Activated CD4-positive, alpha-beta T cell treated with anti-CD3 and anti-CD28 coated beads, Interleukin-2, amount 10 ng/mL, durations not matched to agents 7 days and 5 days (primary cell): ENCODE measurements at places on chromosomes 6 and 20. TPM values are rescaled to one million over a fixed set of nuclear protein-coding genes. Genes with fewer than 3 reads are reported as not detected.

DNA sequence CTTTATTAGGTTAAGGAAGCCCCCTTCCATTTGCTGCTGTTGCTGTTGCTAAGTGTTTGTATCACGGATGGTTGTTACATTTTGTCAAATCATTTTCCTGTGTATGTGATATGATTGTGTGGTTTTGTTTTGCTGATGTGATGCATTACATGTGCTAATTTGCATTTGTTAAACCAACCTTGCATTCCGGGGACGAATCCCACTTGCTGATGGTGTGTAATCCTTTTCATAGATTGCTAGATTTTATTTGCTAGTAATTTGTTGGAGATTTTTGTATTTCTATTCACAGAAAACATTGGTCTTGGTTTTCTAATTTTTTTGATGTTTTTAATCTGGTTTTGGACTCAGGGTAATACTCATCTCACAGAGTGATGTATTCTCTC is 167.8 kb downstream of the WDR27 start:
- no peak for DNase-seq

- DNase-seq, result no peak
Measured at GRCh38 chr6:41451515-41452163, 94.5 kb upstream of the FOXP4 start.

GRCh38 chr6:13113376-13113775 is 215.0 kb downstream of the TBC1D7 start:
- DNase-seq, result no peak

GRCh38 chr6:87908978-87909811 is 138.4 kb upstream of the SPACA1 start:
- no peak for DNase-seq

DNA sequence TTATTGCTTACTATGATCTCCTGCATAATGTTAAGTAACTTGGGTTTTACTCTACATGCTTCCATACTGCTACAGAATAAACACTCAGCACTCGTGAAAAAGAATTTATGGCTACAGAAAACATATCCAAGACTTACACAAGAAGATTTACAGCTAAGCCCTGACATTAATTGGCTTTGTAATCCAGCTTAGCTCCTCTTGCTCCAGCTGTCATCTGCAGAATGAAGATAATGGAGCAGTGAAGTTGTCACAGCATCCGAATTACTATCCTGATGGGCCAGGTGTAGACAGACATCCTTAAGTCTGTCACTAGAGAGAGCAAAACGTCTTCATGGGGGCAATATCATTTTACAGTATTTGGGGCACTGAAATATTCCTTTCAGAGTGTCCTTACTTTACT is 155.3 kb downstream of the PRKN start:
- no peak for DNase-seq

GRCh38 chr6:1535295-1535694 is 74.4 kb upstream of the FOXC1 start:
- peak; percentile 66 for DNase-seq

GRCh38 chr6:20757761-20758160 is 223.5 kb downstream of the CDKAL1 start:
- DNase-seq, result no peak

DNA sequence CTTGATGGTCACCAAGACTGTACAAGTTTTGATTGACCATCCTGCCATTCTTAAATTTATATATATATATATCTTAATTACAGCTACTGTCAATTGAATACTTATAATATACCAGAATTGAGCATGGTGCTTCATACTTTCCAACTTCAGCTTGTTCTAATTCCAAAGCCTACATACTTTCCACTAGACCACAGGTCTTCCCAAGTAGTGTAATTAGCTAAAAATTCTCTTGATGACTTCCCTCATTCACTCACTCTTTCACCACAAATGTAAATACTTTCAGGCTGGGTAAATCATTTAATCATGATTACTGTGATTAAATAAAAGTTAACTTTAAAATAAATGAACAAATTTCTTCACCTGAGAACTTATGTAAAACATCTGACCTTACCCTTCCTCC is 3.4 kb downstream of the ASF1A start:
- no peak for DNase-seq

GRCh38 chr6:152387091-152387490 is 250.1 kb downstream of the SYNE1 start:
- DNase-seq, result no peak

- no peak for DNase-seq
Measured at GRCh38 chr6:129279343-129280292, 396.7 kb downstream of the LAMA2 start.

DNA sequence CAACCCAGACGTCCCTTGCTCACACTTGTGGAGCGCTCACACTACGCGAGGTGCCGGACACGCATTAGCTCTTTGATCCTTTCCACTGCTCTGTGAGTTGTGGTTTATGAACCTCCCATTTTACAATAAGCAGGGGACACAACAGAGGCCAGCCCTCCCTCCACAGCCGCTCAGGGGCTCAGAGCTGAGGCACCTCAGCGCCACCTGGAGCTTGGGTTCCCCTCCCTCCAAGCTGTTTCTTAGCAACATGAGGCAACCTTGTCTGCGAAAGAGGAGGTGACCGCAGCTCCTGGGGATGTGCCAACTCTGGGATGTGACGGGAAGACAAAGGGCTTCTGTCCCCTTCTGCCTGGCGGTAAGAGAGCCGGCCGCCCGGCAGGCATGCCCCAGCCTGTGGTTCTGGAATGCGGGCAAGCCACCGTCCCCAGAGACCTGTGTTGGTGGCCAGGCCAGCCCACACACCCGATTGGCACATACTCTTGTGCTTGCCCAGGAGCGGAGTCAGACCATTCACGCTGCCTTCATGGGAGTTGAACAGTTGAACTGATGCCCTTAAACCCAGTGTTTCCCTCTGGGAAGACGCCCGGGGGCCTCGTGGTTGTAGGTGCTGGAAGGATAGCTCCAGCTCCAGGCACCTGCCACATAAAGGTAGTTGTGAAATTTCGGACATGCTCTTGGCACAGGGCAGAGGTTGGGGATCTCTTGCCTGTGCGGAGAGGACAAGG is 44.5 kb downstream of the RBM38 start:
- peak; percentile 35 for DNase-seq

- DNase-seq, result no peak
Measured at GRCh38 chr6:1697688-1698351, 88.1 kb downstream of the FOXC1 start.

- DNase-seq, result no peak
Measured at GRCh38 chr6:41601248-41601549, 37.1 kb upstream of the MDFI start.

GRCh38 chr6:56372406-56372995 is 125.1 kb upstream of the COL21A1 start:
- no peak for DNase-seq

- no peak for DNase-seq
Measured at GRCh38 chr20:20903773-20904500, 191.5 kb upstream of the RALGAPA2 start.

GRCh38 chr20:9889270-9889981 is 50.5 kb upstream of the PAK5 start:
- no peak for DNase-seq

DNA sequence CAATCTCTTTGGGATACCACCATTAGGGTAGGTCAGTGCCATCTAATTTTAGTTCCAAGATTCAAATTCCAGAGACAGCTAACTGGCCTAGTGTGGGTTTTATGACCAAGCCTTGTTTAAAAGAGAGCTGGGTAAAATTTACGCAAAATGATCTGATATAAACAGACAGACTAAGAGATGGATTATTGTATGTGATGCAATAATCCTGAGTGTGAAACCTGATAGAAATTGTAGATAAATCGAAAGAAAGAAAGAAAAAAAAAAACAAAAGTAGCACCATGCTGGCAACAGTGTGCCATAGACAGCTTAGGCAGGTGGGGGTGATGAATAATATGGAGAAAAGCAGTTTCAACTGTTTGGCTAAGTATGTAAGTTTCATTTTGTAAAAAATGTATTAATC is 2.9 kb downstream of the ZNF184 start:
- DNase-seq, result no peak

DNA sequence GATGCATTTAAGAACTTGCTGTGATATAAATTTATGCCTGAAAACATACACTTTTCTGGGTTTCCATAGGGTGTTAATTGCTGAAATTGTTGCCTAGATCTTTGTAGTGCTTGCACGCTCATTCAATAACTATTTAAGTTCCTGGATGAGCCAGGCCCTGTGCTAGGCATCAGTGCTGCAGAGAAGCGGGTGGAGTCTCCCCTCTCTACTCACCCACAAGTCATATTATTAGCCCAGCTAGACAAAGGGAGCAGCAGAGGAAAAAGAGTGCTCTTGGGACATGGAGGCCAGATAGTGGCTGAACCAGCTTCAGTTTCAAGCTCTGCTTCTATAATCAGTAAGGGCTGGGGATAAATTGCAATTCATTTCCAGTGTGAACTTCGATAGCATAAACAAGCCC is 329.1 kb downstream of the TFAP2B start:
- no peak for DNase-seq

DNA sequence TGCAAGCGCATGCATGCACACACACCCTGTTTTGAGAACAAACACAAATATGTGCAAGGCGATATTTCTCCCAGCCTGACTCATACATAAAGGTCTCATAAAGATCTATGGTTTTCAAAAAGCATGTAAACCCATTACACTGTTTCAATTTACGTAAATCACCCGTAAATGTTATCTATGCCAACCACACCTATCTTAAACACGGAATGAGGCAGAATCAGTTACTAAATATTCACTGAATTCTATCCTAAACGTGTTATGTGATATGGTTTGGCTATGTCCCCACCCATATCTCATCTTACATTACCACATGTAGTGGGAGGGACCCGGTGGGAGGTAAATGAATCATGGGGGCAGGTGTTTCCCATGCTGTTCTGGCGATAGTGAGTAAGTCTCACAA is 621.6 kb downstream of the KIF16B start:
- DNase-seq, result no peak

- no peak for DNase-seq
Measured at GRCh38 chr6:85389151-85389797, 60.6 kb upstream of the NT5E start.

The TSBP1 gene
- not detected for total RNA-seq

The BHLHE23 gene
- not detected for total RNA-seq

The CLDN20 gene
- total RNA-seq, result not detected

The DEFB118 gene
- not detected for total RNA-seq

The PKIB gene
- total RNA-seq, result 1.3 TPM

The MMP24 gene
- not detected for total RNA-seq

The HLA-DQB2 gene
- 1.3 TPM for total RNA-seq

The FOXS1 gene
- not detected for total RNA-seq

The TGM3 gene
- not detected for total RNA-seq
